ENCODE measurements at places on chromosomes 5 and 9. TPM values are rescaled to one million over a fixed set of nuclear protein-coding genes. Genes with fewer than 3 reads are reported as not detected.

The TAF11L10 gene
- not detected for total RNA-seq

The SLIT3 gene
- 22.7 TPM for total RNA-seq

DNA sequence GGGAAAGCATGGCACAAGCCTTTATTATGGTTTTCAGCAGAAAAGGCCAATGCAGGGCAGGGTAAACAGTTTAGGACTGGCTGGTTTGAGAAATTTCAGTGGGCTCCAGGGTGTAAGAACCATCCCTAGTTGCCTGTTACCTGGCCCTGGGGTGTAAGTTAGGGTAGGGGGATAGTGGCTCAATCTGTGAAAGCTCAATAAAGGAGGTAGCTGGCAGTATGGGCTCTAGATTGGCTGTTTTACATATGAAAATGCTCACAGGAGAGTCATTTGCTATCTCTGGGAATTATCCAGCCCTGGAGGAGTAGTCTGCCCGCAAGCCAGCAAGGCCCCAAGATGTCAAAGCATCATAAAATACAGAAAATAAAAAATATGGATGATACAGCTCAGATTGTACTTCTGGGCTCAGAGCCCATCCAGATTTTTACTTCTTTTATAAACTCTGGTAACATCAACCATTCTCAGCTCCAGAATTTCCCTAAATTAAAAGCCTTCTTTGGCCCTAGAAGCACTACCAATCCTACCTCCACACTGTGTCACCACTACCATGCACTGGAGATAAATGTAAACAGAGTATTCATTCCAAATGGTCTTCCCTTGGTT lies 31.1 kb downstream of the SSBP2 start:
- DNase-seq = no peak

DNA sequence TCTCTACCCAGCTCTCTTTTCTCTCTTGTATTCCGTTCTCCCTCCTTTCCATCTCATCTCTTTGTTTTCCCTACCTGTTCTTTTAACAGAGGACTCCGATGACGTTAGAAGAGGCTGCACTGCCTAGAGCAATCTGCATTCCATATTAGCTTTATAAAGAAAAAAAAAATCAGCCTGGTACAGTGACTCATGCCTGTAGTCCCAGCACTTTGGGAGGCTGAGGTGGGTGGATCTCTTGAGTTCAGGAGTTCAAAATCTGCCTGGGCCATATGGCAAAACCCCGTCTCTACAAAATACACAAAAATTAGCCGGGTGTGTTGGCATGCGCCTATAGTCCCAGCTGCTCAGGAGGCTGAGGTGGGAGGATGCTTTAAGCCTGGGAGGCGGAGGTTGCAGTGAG lies 49.0 kb downstream of the DAPK1 start:
- no peak for DNase-seq

- DNase-seq = peak; percentile 73
These were observed 52.1 kb downstream of the PPARGC1B start for GRCh38 chr5:149782018-149782894.

- peak; percentile 46 for DNase-seq
These were observed 90.6 kb downstream of the ANXA2R start for GRCh38 chr5:42949348-42950115.

GRCh38 chr5:179805529-179806249 lies 977 bp downstream of the MGAT4B start:
- no peak for DNase-seq

GRCh38 chr5:34919077-34919476 lies 3.6 kb downstream of the BRIX1 start:
- DNase-seq = no peak

Data from left ventricle myocardium inferior (tissue), 1 donor.